ENCODE measurements at places on chromosomes 6 and 20. TPM values are rescaled to one million over a fixed set of nuclear protein-coding genes. Genes with fewer than 3 reads are reported as not detected.

DNA sequence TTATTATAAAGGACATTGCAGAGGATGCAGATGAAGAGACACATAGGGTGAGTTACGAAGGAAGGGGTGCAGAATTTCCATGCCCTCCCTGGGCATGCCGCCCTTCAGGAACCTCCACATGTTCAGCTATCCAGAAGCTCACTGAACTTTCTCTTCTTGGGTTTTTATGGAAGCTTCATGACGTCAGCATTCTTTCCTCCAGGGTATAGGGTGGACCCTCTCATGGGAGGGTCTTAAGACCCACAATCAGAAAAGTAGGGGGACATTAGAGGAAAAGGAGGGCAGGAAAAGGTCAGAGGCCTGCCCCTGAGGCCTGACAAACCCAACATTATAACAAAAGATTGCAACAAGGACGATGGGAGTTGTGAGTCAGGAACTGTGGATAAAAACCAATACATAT, 14.6 kb upstream of the DCBLD1 start:
- DNase-seq, result no peak

DNA sequence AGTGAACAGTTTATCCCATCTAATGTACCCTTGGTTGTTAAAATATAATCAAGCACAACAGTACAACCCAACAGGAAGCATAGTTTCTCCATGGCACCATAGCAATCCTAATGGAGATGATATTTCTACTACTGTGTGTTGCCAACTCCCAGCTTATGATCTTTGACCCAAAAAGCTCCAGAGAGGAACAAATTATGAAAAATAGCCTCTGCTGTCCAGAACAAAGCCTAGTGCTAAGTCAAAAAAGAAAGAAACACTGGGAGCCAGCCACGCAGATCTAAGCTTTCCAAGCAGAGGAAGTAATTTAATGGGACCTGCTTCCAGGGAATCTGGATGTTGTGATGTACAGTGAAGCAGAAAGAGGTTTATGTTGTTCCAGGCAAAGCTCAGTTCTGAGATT, 52.2 kb upstream of the TASP1 start:
- no peak for DNase-seq

- DNase-seq, result no peak
These were observed 221.0 kb downstream of the ADGB start for GRCh38 chr6:146819596-146820320.

- DNase-seq, result no peak
These were observed 22.6 kb downstream of the TOP1 start for GRCh38 chr20:41051009-41051825.

DNA sequence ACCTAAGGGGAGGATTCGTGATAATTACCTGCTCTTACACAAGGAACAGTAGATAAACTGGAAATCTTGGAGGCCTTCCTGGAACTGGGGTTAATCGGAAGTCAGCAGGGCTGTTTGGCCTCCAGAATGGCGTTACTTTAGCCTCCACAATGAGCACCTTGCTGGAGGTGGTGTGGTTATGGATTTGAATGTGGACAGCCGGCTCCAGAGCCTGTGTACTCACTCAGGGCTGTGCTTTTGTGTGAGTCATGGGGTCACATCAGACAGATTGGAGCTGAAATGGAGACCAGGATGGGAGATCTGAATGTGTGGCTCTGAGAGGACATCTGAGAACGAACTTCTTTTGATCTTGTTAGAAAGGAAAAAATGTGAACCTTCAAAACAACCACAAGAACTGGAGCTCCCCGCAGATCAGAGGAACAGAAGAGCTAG, 30.4 kb downstream of the IGF2R start:
- no peak for DNase-seq

DNA sequence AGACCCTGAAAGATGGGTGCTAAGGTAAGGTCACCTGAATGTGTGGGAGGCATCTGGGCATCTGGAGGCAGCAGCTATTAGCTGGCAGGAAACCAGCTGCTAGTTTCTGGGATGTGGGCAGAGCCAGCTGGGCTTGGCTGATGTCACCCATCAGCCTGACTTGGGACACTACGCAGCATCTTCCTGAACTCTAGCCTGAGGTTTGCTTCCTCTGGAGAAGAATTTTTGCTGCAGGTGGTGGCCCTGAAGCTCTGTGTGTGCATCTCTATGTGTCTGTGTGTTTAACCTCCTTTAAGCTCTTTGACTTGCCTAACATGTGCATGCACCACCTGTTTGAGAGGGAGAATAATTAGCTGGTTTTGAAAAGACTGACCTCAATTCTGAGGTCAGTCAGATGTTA, 465.1 kb upstream of the CHD6 start:
- DNase-seq, result no peak

The MCCD1 gene
- not detected for total RNA-seq

The SH3BGRL2 gene
- total RNA-seq, result 15.0 TPM

The RAET1G gene
- total RNA-seq, result 45.0 TPM

The AVP gene
- total RNA-seq, result not detected

The HCK gene
- total RNA-seq, result 0.13 TPM

The ADGRF1 gene
- total RNA-seq, result 5.5 TPM

All from bronchial epithelial cell (primary cell).